Hypothalamus (tissue), 51 donors: ENCODE measurements at places on chromosomes 11 and 22.
A peak's percentile ranks its signal among the peaks of the same experiment; 100 is the strongest.

- peak; percentile 7 for DNase-seq
Observed at GRCh38 chr22:28930357-28931007, 47.1 kb downstream of the ZNRF3 start.

- no peak for DNase-seq
Observed at GRCh38 chr22:28269277-28269676, 350.2 kb upstream of the PITPNB start.

- DNase-seq = no peak
Observed at GRCh38 chr22:20569059-20570058, 61.9 kb downstream of the MED15 start.

- DNase-seq = no peak
Observed at GRCh38 chr11:93887111-93887510, 36.7 kb upstream of the VSTM5 start.

- no peak for DNase-seq
Observed at GRCh38 chr22:50268655-50269113, 1.5 kb downstream of the MAPK11 start.

DNA sequence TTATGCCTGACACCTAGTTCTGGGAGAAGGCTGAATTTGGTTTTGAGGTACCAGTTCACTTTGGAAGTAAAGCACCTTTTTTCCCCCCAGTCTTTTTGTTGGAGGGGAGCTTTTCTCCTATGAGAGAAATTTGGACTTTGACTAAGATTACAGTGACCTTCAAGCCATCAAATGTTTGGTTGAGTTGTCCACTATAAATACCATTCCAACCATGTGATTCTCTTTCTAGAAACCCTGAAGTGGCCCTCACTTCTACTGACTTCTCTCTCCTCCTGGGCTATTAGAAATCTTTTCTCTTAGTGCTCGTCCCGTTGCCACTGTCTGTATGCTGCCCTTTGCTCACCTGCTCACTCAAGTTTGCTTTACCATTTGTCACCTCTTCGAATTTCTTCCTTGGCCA is 82.6 kb downstream of the TEAD1 start:
- DNase-seq = no peak

DNA sequence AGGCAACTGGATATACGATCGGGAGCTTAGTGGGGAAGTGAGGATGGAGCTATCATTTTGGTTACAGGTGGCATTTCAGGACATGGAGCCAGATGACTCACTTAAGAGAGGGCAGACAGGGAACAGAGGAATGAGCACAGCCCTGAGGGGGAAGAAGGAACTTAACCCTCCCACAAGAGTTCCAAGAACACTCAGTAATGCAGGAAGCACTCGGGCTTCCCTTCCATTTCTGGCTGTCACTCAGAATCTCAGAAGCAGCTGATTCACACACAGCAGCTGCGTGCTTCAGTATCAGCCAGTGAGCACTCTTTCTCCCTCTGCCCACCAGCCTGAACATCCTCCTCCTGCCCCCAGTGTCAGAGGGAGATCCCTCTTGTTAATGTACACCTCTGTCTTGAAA is 34.8 kb downstream of the EFCAB6 start:
- no peak for DNase-seq

- DNase-seq = no peak
Observed at GRCh38 chr11:119181677-119182412, 3.4 kb upstream of the NHERF4 start.

- DNase-seq = no peak
Observed at GRCh38 chr22:17867160-17867785, 93.0 kb upstream of the BID start.

- no peak for DNase-seq
Observed at GRCh38 chr22:42613872-42614301, 796 bp downstream of the POLDIP3 start.

DNA sequence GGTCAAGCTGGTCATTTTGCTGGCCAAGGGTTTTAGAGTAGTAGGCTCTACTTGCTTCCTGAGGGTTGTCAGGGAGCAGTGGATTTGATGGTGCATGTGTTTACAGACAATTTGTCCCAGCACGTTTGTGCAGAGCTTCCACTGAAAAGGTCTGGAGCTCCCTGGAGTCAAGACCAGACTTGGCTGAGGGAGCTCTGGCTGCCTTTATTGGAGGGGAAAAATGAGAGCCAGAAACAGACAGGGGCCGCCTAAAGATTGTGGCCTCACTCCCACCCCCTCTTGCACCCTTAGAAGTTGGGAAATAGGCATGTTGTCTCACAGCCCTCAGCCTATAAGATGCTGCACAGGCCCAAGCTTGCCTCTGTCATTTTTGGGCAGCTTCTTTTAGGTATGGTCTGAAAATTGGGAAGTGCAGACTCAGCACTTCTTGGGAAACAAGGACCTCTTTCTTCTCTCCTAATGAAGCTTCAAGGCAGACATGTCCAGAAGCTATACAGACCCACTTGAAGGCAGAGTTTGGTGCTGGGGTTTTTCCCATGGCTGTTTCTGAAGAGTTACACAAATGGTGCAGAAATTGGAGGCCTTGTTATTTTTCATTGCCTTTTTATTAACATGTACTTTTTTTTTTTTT is 55.1 kb downstream of the AMOTL1 start:
- no peak for DNase-seq

DNA sequence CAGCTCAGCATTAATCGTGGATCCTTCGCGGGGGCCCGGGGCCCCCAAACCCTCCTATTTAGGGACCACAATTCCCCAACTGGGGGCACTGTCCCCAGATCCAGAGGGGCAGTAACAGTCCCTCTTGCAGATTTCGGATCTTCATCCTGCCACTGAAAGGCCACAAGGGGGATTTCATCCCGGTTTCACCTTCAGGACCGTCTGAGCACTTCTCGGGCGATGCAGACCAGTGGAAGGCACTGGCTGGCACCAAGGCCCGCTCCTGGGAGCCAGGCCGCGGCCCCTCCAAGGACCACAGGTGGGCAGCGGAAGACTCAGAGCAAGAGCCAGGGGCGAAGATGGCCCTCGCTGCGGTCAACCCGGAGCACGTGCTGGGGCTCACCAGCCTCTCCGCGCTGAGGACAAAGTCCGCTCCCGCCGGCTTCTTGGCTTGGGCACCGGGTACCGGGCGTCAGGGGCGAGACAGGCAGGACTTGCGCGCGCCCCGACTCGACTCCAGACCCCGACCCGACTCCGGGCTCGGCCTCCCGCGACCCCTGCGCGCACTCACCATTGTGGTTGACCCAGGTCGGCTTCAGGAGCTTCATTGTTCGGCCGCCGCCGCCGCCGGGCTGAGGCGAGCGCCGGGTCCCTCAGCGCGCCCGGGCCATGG is 517 bp downstream of the HIRA start:
- peak; percentile 10 for DNase-seq

DNA sequence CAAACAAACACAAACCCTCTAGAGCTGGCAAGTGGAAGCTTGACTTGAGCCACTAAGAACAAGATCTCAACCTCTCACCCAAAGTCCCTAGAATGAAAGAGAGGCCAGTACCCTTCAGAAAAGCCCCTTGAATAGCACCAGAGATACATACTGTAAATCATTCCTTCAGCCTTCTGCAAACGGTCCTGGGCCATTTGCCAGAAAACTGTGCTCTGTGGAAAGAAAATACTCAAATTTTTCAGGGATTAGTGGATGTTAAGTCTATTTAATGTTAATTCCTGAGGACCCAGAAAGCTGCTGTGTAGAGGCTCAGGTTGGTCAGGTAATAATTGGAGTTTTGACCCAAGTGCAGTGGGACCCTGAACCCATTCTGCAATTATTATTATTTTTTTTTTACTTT is 16.9 kb downstream of the SERPINH1 start:
- no peak for DNase-seq

GRCh38 chr11:120578596-120579154 is 67.1 kb downstream of the GRIK4 start:
- DNase-seq = no peak

DNA sequence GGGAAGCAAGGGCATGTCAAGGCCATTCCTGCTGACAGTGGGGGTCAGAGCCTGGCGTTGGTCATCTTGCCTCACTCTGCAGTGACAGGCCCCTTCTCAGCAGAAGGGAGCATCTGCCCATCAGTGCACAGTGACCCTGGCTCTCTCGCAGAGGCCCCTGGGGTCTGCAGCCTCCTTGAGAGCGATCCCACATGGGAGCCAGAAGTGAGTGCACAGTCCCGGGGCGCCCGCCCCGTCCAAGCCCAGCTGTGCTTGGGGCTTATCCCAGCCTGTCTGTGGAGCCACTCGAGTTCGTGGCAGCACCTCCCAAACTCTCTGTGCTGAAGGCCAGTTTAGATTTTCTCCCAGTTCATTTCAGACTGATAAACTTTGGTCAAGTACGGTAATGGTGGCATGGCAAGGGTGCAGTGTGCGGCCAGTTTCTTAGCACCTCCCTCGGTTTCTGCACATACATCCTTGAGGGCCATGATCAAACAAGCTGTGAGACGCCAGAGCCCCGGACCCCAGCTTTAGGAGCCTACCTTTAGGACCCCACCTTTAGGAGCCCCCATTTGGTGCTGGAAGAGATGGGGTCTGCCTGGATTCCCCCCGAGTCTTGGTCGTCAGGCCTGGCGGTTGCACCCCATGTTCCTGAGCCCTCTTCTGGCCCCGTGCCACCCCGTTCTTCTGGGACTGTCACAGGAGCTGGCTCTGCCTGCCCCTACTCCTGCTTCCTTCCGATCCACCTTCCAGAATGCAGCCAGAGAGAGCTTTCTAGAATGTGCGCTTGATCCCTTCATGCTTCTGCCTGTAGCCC is 369.4 kb downstream of the TBC1D22A start:
- no peak for DNase-seq

GRCh38 chr11:8612522-8612921 is 18.5 kb upstream of the STK33 start:
- no peak for DNase-seq

GRCh38 chr22:30296833-30297232 is 7.5 kb upstream of the CASTOR1 start:
- DNase-seq = no peak

DNA sequence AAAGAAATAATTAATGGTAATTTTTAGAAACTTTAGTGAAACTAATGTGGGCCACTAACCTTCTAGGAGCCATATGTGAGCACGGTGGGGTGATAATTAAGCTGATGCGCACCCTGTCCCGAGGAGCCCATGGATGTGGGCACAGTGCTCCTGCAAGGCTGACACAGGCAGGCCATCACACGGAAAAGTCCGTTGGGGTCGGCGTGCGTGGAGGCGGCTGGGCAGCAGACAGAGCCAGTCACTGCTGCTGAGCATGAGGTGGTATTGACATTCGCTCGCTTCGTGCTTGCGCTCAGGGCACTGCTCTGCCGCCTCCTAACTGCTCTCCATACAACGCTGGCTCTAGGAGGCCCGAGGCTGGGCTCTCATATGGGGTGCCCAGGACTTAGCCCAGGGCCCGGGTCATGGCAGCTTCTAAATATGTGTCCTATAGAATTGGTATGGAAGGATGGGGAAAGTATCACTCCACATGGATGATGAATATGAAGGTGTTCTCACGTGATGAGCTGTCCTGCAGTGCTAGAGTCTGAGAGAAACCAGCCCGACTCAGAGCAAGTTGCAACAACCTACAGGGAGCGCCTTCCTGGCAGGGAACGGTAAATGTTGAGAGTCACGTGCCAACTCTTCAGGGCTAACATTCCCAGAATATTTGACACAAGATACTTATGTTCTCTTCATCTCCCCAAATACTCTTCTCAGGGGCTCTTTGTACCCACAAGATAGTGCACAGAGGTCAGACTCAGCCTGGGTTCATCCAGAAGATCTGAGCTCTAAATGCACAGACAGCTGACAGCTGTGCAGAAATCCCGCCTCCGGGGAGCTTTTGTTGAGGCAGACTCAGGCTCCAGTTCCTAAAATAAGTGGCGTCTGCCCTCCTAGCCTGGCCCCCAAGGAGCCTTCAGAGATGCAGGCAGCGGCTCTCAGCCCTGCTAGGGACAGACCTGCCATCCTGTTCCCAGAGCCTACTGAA is 50.6 kb upstream of the ARFGAP3 start:
- DNase-seq = no peak

DNA sequence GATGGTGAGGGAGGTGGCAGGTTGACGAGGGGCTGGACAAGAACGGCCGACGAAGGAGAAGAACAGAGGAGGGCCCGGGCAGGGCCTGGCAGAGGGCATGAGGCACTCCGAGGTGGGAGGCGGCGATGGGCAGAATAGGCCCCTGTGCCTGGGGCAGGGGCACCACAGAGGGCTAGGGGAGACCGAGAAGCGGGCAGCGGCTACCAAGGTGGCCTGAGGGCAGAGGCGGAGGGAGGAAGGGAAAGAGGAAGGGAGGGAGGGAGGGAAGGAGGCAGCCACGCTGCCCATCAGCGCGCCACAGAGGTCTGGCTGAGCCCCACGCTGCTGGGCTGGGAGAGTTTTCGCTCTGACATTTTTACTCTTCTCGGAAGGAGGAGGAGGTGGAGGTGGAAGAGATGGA is 11.3 kb downstream of the LSP1 start:
- DNase-seq = no peak

DNA sequence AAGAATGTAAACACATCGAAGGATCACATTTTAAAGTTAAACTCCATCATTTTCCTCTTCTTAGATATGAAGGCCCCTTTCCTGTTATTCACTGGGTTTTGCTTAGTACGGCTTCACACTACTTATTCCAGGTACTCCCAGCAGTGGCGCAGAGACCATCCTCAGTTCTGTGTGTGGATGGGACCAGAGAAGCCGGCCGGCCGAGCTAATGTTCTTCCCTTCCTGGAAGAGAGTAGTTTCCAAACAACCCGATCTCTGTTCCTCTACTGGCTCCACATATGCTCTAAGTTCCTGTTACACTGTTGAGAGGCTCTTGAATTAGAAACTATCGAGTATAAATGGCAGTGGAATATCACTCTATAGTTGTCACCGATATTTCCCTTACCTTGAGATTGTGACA is 684 bp upstream of the NFRKB start:
- DNase-seq = no peak

- DNase-seq = no peak
Observed at GRCh38 chr11:127217452-127218274, 217.1 kb upstream of the KIRREL3 start.

DNA sequence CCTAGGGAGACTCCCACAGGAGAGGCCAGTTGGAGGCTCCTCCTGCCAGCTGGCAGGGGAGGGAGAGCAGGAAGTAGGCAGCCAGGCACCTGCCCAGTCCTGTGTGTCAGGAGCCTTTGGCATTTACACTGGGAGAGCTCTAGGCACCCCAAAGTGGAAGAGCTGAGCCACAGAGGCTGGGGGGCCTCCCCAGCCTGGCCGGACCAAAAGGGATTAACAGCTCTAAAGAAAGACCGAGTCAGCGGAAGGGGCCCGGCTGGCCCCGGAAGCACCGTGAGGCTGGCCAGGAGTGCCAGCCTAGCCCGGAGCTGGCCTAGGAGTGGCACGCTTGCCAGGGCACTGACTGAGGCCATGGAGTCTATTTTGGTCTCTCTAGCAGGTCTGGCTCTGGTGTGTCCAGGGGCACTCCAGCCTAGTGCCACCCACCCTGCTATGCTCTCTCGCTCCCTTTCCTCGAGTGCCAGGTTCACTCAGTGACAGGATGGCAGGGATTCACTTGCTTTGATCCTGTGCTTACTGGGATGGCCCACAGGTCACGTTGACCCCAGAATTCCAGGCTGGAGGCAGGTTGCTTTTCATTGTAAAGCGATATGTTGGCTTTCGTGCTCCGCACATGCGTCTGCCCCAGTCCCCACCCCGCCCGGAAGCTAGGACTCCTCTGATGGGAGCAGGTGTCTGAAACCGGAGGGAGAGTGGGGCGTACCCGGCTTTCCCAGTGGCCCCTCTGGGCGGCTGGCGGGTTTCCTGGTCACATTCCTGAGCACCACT is 3.3 kb upstream of the KMT5B start:
- no peak for DNase-seq

- DNase-seq = no peak
Observed at GRCh38 chr11:11965192-11965591, 43.2 kb downstream of the DKK3 start.

- DNase-seq = no peak
Observed at GRCh38 chr11:80798174-80798573, 1357.3 kb upstream of the TENM4 start.
